ENCODE measurements at places on chromosomes 6 and 20.

DNA sequence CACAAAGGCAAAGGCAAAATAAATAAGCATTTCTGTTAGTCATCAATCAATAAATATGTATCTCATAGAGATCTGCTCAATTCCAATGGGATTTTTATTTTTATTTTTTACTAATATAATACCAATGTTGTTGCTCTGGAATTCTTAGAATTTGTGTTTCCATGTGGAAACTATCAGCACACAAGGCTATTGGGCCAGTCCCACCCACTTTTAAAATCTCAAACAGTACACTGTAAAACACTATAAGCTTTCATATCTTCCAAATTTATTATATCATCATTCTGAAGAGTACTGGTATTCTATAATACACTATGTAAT is 563.8 kb upstream of the MARCKS start:
- DNase-seq: no peak

GRCh38 chr6:105519954-105520353 is 117.1 kb upstream of the PREP start:
- DNase-seq: no peak

GRCh38 chr20:1894951-1895673 is at the start of gene SIRPA:
SIRPA (plus strand) TSS chr20:1895407; CDS start chr20:1895448, 41 bp downstream.
- DNase-seq: no peak

- DNase-seq: peak; percentile 23
These were observed 330.8 kb upstream of the PREP start for GRCh38 chr6:105733556-105734162.

GRCh38 chr6:160300076-160300695 is 41.6 kb upstream of the SLC22A2 start:
- DNase-seq: no peak

- no peak for DNase-seq
These were observed 7.0 kb upstream of the PLTP start for GRCh38 chr20:45918779-45919537.

DNA sequence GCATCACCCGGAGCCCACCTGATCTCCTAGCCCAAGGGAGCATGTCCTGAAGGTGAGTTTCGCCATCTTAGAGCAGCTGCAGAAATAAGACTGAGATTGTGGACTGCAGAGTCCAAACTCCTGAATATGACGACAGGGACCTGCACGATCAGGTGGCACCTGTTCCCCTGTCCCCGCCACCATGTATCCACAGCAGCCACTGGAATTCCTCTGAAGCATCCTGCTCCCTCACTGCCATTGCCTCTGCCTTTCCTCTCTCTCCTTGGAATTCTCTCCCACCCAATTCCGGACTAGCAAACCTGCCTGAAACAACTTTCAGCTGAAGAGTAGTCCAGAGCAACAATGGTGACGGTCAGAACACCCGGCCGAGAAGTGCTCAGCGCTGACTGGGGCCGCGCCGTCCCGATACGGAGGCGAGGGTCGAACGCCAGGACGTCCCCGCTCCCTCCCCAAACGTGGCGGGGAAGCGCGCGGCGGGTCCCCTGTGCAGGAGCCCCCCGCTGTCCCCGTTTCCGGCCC is 694 bp upstream of the FAM120B start:
- DNase-seq: no peak

DNA sequence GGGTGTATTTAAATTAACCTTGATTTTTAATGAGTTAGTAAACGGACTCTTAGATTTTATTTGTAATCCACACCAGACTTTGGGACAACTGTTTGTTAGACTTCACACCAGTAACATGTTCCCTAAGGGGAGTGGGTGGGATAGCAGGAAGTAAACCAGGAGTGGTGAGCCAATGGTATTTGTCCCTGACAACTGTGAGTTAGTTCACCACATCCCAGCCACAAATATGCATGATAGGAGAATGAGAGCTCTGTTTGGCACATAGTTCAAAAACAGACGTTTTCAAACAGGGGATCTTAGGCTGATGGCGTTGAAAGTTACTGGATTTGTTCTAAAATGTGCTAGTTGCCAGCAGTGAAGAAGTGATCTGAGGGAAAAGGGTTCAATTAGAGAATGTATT is 18.7 kb upstream of the COL10A1 start:
- no peak for DNase-seq

DNA sequence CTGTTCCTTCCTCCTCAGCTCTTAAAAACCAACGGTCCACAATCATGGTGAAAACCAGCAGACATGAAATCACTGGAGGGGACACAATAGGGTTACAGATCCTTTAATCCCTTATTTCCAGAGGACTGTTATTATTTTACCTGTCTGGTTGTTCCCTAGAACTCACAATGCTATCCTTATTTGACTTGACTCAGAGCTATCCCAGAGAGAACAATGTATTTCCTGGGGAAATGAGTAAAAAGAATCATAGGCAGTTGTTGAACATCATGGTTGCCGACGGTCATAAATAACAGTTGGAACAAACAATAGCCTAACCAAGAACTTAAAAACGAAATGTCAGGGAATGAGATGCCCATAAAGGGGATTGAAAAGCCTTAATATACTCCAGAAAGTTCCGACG is 9.3 kb downstream of the OR2H1 start:
- no peak for DNase-seq

DNA sequence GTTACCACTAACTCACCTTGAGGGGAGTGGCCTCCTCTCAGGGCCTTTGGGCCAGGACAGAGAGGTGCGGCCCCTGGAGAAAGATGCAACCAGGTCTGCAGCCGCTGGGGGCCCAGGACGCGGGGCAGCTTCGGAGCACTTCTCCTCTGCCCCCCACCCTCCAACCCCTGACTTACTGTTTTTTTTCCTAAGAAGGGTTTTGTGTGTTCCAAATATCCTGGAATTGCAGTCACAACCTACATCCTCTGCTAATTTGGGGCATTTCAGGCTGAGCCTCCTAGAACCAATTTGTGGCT is 1.7 kb downstream of the LINC00237 start:
- DNase-seq: no peak

DNA sequence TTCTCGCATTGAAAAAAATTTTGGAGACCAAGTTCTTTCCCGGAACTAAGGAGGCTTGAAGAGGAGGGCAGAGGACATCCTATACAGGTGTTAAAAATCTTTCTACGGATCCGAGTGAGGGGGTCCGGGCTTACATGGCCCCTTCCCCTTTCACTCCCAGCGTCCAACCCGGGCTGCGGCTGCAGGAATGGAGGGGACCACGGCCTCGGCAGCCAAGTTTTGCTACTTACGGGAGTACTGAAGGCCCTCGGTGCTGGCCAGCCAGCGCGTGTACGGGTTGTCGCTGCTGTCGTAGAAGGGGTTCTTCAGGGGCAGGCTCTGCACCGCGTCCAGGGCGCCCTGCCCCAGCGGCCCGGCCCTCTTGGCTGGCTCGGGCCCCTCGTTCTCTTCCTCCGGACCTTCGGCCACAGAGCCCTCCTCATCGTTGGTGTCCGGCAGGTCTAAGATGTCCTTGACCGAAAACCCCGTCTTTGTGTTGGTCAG is 642 bp downstream of the NKX2-2 start:
- DNase-seq: no peak

DNA sequence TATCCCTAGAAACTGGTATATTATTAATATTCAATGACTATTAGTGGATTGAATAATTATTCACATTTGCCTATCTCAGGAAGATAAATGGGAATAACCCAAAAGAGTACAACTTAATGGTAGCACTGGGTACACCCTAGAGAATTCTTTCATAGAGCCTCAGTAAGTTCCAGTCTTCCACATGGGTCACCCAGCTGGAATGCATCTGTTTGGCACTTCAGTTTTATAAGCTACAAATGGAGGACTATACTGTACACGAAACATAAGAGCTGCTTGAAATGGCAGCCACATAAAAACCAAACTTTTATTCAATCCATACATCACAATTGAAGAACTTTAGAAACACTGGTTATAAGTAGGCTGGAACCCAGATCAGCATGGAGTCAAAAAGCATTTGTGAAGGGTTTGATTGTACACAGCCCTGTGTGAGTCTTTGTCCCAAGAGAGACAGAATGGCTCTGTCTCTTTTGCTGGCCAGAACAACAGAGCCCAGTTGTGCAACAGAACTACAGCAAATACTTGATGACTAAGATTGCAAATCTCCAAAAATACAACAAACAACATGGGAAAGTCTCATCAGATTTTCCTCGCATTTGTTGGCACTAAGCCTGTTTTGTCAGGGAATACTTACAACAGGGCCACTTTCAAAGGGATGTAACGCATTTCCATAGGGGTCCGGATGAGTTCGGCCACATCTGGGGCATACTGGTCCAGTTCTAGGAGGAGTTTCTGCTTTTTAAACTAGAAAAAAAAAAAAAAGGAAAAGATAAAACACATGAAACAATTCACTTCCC is 39.5 kb downstream of the PIGU start:
- no peak for DNase-seq

DNA sequence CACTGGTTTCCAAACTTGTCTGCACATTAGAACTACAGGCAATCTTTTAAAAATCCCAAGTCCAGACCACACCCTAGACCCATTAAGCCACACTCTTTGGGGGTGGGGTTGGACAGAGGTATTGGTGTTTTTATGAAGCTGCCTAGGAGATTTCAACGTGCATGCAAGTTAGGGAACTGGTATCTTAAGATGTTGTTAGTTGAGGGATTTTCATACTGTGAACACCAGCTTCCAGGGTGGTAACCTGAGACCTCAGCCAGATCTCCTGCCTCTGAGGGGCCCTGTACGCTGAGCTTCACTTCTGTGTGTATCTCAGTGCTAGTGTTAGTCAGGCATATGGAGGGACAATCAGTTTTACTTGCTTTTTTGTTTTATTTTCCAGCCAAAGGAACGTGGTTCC is 138.0 kb downstream of the UTRN start:
- no peak for DNase-seq

DNA sequence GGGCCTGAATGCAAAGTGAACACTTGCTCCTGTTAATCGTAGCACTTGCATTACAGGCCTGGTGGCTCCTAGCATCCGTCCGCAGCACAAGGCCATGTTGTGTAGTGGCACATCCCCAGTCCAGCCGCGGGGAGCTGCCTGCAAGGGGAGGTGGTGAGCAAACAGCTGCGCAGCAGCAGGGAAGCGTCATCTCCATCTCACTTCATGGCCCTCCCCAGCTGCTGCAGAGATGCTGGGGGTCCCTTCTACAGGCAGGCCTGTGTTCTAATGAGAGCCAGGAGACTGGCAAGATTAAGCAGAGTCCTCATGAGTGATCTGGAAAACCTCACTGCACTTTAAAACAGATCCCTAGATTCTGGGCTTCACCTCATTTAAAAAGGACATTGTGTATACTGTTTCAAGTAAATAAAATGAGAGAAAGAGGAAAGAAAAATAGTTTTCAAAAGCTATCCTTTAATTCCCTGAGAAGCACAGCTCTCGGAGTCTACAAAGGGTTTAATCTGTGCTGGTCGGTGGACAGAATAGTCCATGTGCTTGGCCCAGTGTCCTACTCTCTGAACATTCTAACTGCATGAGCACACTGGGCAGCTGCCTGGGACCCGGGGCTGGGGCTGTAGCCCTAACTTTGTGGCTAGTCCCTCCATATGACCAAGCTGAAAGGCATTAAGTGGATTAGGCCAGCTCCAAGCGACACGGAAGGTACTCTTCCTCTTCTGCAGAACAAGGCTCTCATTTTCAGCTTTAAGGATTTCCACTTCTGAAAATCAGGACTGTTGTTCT is 125.8 kb downstream of the LY86 start:
- DNase-seq: no peak

DNA sequence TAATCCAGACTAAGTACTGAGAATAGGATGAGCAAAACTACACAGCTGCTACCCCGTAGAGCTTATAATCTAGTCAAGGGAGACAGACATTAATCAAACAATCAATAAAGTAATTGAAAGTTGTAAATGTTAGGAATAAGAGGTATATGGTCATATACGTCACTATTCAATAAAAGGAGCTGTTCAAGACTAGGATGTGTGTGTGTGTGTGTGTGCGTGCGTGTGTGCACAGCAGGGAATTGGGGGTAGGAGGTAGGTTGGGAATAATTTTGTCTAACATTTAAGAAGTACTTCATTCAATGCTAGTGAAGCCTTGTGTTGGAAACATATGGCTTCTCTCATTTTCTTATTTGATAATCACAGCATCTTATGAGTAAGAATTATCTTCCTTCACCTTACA is 41.8 kb downstream of the SESN1 start:
- no peak for DNase-seq

DNA sequence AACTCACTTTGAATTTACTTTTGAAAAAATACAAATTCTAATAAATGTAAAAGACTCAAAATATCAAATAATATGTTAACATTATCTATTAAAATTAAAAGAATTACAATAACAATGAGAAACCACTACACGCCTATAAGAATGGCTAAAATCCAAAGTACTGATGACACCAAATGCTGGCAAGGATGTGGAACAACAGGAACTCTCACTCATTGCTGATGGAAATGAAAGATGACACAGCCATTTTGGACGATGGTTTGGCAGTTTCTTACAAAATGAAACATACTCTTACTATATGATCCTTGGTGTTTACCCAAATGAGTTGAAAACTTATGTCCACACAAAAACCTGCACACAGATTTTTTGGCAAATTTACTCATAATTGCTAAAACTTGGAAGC is 15.6 kb upstream of the STX11 start:
- no peak for DNase-seq

GRCh38 chr6:149910721-149911151 is 12.2 kb downstream of the RAET1G start:
- no peak for DNase-seq

DNA sequence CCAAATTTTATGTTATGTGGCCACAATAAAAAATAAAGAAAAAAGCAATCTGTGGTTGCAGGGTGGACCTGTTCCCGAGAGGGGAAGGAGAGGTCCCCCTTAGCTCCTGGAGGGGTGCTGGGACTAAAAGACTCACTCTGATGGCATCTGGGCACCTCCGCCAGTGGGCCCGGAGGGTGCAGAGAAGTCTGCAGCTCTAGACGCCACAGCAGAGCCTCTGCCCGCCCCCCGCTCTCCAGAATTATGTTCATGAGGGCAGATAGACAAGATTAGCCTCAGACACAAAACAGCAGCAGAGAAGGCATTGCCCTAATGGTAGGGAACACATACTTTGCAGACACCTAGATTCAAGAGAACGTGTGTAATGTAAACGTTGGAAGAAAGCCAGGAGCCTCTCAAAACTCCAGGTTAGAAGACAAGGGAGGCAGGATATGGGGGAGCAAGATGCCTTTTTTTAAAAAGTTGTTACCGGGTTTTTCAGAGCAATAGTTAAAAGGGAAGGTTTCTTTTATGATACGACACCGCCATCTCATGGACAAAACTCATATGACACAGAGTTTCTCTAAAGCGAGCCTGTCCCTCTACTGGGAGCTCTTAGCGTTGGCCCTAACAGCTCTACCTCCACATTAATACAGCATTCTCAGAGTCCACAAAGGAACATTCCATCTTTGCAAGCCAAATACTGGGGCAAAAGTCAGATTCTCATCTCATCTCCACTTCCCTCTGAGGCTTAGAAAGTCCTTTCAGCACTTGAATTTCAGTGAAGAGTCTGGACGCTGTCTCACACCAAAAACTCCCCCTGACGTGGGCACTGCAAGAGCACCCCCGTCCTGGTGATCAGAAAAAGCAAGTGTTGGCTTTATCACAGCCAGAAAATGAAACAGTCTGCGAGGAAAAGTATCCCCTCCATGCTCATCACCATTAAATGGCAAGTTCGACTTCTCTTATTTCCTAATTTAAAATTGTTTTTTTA is 47.2 kb downstream of the FOXF2 start:
- peak; percentile 67 for DNase-seq

Measured in NCI-H2029 treated with DMSO at 0.1 percent for 48 hours (cell line).